Activated CD8-positive, alpha-beta memory T cell treated with anti-CD3 and anti-CD28 coated beads for 1 hour (primary cell): ENCODE measurements at places on chromosomes 4 and X.

GRCh38 chrX:24838629-24839028, 144.9 kb downstream of the POLA1 start:
- no peak for DNase-seq

- no peak for DNase-seq
Observed at GRCh38 chr4:93263166-93263565, 565.4 kb upstream of the ATOH1 start.

- DNase-seq, result no peak
Observed at GRCh38 chr4:31023742-31024141, 303.6 kb downstream of the PCDH7 start.

DNA sequence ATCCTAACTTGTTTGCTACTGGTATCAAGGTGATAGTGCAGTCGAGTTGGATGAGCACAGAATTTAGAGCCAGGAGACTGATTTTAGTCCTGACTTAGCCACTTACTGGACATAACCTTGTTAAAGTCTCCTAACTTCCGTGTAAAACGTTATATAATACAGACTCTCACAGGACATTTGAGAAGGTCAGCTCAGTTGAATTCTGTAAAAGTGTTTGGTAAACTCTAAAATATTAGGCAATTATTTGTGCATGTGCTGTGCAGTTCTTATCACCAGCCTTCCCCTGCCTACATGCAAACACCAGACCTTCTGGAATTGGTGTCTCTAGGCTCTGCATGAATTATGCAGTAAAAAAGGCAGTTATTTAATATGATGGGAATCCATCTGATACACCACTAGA, 45.4 kb downstream of the FNIP2 start:
- no peak for DNase-seq

GRCh38 chr4:151184523-151185458, 85.4 kb downstream of the RPS3A start:
- no peak for DNase-seq

DNA sequence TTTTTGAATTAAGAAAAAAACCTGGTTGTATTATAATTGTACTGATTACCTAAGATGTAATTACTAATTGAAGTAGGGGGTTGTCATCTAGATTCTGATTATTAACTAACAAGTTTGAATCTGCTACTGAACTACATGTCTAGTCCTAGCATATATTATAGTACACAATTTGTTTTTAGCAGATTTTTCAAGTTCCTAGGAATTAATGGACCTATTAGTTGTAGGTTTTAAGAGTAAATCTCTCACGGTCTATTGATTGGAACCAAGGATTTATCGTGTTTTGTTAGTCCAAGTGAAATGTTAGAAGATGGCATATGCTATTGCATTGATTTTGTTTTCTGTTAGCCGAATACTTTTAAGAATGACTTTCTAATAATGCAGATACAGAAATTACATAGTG, 20.8 kb downstream of the PTPN13 start:
- DNase-seq, result no peak

- no peak for DNase-seq
Observed at GRCh38 chr4:6183740-6184139, 16.6 kb downstream of the JAKMIP1 start.

GRCh38 chr4:54902271-54902670, 223.1 kb downstream of the KDR start:
- no peak for DNase-seq

DNA sequence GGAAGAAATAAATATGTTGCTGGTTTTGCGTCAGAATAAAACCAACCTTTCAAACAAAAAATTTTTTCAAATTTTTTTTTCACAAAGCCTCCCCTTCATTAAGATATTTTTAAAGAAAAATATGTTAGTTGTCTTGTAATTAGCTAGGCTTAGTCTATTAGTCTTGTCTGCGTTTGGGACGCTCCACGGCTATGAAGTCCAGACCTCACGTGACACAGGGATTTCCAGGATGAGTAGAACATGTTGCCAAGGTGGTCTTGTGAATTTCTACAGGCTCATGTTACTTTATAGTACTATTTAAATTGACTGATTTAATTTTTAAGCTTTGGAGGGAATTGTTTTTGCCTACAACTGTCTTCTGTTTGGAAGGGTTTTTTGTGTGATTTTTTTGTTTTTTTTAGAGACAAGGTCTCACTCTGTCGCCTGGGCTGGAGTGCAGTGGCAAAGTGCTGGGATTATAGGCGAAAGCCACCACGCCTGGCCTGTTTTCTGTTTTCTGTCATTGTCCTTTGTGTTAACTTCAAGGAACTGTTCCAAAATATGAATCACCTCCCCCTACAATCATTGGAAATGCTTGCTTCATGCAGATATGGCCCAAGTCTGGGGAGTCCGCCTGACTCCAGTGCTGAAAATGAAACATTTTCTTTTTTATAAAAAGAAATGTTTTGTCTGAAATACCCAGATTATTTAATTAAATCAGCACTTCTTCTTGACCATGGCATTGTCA, 26.2 kb downstream of the TMEM144 start:
- no peak for DNase-seq

- no peak for DNase-seq
Observed at GRCh38 chrX:10904220-10904619, 206.9 kb upstream of the HCCS start.

- no peak for DNase-seq
Observed at GRCh38 chr4:138927072-138927471, 88.5 kb upstream of the NOCT start.

DNA sequence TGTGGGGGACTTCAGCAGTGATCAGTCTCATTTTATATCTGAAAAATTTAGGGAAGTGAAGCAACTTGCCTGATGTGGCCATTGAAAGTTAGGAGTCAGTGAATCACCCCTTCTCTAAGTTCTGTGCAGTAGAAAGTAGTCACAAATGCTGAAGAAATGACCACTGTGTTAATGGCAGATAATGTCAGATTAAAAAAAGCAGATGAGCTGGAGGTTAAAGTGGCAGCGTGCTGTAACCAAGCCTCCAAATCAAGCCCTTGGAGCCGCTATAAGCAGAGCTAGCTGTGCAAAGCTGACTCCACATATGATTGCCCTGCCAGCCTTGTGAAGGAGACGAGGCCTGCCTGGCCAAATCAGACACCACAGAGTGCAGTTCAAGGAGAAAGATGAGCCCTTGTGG, 39.2 kb upstream of the PDE5A start:
- DNase-seq, result no peak

GRCh38 chr4:64940698-64941097, 531.4 kb upstream of the TECRL start:
- DNase-seq, result no peak

- DNase-seq, result no peak
Observed at GRCh38 chr4:181952478-181952877, 290.7 kb upstream of the TENM3 start.

DNA sequence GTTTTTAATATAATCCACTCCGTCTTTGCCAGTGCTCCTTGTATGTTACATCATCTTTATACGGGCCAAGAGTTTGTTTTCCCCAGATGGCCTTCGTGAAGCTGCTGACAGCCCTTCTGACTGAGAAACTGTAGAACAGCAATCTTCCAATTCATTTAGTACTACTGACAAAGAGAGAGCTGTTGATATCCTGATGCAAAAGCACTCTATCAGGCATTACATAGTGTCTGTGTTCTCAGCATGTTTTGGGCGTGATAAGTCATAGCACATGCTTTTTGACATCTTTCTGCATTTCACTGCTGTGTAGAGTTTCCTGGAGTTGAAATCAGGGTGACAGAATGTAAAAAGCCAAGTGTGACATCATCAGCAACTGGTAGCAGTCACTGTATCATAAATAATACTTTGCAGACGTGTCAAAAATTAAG, 746.3 kb upstream of the FAM241A start:
- no peak for DNase-seq

- peak; percentile 100 for DNase-seq
Observed at GRCh38 chrX:1391707-1392375, at the start of gene SLC25A6. Gene SLC25A6 (minus strand): TSS chrX:1392113. CDS start chrX:1392009, 104 bp downstream.

- DNase-seq, result no peak
Observed at GRCh38 chr4:18635531-18635930, 614.0 kb upstream of the LCORL start.

DNA sequence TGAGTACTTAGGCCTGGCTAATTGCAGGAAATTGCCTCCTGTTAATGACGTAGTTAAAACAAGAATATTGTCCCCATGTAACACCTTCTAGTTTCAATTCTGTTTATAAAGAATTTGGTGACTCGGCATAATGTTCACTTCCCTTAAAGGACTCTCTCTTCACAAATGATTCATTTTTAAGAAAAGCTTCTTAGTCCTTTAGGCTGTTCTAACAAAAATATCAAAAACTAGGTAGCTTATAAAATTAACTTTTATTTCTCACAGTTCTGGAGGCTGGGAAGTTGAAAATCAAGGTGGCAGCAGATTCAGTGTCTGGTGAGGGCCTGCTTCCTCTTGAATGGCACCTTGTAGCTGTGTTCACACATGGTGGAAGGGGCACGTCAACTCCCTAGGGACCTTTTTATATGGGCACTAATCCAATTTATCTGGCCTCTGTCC, 23.8 kb downstream of the COL25A1 start:
- no peak for DNase-seq

GRCh38 chrX:67697452-67697851, 153.6 kb downstream of the AR start:
- DNase-seq, result no peak

DNA sequence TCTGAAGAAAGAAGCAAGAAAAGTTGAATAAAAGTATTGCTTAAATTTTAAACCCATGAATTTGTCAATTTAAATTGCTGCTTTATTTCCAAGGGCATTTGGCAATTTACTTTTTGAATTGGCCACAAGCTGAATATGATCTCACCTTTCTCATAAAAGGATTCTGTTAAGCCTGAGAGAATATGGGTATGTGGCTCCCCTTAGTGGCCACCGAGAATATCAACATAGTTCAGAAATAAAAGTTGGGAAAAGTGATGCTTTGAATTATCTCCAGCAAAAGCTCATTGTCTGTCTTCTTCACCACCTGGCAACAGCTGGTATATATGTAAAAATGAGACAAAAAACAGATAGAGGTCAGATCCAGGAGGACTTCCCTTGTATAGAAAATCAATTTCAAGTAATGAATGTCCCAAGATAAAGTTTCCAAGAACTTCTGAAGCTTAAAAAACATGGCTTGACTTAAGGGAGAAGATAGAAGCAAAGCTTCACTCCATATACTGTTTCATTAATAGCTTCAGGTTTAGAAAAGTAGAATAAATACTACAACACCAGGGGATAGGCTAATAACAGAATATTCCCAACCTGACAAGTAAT, 290.7 kb upstream of the FAM241A start:
- DNase-seq, result no peak
